ENCODE measurements at places on chromosomes 1 and 21. TPM values are rescaled to one million over a fixed set of nuclear protein-coding genes. Genes with fewer than 3 reads are reported as not detected.

Gene OR2AJ1
- not detected for total RNA-seq

Gene DMRTA2
- not detected for total RNA-seq

Gene KCTD3
- 31.5 TPM for total RNA-seq

Gene PCNX2
- total RNA-seq: 11.4 TPM

Gene LRRC7
- not detected for total RNA-seq

Gene C21orf58
- total RNA-seq: 10.3 TPM
